ENCODE measurements at places on chromosomes 1 and 21.
A peak's percentile ranks its signal among the peaks of the same experiment; 100 is the strongest.

DNA sequence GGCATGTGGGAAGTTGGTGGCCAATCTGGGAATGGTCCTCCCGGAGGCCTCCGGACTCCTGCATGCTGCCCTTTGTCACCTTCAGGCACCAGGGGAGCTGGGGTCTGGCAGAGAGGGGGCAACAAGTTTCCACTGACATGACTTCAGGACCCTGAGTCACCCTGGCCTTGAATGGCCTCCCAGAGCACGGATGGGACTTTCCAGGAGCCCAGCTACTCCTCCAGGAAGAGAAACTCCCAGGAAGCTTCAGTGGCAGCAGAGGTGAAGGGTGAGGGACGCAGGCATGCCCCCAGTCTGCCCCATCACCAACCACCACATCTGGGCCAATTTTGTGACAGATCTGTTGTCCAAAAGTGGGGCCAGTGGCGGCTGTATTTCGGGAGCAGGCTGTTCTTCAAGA is 55.9 kb upstream of the WASF2 start:
- no peak for DNase-seq

GRCh38 chr1:117162816-117163215 is 41.3 kb upstream of the TRIM45 start:
- DNase-seq, result no peak

GRCh38 chr1:114078116-114078515 is 75.6 kb downstream of the SYT6 start:
- no peak for DNase-seq

DNA sequence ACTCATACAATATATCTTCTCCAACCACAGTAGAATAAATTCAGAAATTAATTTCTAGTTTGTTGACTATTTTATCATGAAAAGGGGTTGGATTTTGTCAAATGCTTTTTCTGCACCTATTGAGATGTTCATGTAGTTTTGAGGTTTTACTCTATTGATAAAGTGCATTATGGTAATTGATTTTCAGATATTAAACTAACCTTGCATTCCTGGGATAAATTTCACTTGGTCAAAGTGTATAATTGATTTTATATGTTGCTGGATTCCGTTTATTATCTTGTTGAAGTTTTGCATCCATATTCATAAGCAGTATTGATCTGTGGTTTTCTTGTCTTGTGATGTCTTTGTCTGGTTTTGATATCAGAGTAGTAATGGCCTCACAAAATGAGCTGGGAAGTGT is 34.4 kb upstream of the HYI start:
- DNase-seq, result no peak

GRCh38 chr1:230232371-230232771 is 165.3 kb downstream of the GALNT2 start:
- no peak for DNase-seq

DNA sequence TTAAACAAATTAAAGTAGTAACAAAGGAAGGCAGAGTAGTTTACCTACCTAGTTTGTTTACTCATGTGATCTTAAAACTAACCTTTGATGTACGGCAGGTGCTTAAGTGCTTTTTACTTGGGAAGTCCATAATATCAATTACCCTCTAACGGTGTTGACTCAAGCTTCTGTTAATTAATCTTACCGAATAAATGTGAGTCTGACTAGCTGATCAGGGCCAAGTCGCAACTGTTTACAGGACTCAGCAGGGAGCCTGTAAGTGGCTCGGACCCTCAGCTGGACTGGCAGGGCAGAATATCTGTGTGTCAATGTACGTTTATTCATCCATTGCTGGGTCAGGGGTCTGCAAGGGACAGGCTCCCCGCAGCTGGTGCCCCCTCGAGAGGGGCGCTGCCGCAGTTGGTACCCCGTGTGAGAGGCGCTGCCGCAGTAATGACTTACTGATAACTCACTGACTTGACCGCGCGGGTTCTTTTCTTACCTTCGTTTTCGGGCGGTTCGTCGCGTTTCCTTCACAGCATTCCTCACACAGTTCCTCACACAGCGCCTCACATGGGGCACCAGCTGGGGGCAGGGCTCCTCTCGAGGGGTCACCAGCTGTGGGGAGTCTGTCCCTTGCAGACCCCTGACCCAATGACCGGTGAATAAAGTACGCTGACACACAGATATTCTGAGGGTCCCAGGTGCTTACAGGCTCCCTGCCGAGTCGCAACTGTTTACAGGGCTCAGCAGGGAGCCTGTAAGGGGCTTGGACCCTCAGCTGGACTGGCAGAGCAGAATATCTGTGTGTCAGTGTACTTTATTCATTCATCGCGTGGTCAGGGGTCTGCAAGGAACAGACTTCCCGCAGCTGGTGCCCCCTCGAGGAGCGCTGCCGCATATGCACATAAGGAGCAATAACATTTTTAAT is 3.0 kb downstream of the FMO1 start:
- no peak for DNase-seq

- DNase-seq, result peak; percentile 45
Measured at GRCh38 chr1:27296773-27297291, 25.1 kb upstream of the TMEM222 start.

- no peak for DNase-seq
Measured at GRCh38 chr1:175073633-175074032, 6.0 kb downstream of the TNN start.

GRCh38 chr1:216140730-216141524 is 282.3 kb downstream of the USH2A start:
- no peak for DNase-seq

DNA sequence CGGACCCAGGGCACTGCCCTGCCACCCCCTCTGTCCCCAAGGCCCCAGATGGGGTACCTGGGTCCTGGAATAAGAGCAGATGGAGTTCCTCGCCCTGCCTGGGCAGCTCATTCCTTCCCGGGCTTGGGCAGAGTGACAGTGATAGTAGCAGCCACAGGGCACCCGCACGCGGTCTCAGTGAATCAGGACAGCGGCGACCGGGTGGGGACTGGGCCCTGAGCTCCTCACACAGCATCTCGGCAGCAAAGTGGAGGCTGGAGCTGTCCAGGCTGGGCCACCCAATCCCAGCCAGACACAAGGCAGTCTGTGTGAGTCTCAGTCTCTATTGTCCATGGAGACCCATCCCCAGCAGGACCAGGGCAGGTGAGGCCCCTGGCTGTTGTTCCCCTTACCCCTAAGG is 37.4 kb upstream of the CCDC27 start:
- DNase-seq, result no peak

- DNase-seq, result no peak
Measured at GRCh38 chr1:92314024-92314423, 15.2 kb downstream of the RPAP2 start.

- no peak for DNase-seq
Measured at GRCh38 chr21:27721675-27722074, 754.8 kb upstream of the ADAMTS5 start.

DNA sequence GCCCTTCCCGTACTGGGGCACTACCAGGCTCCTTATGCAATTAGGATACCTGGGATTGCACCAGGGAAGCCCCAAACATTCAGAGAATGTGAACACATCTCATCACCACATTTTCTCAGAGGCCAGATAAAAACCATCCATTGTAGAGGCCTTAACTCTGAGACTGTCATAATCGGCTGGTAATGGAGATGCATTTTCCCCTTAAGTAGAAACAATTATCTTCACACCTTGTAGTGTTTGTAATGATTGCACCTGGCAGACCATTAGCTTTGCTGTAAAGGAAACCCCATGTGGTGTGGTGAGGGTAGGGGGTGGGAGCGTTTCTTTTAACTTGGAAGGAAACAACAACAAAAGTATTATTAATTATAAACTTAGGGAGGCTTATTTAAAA is 90.0 kb upstream of the TLR5 start:
- no peak for DNase-seq

- no peak for DNase-seq
Measured at GRCh38 chr21:26972192-26972591, 5.3 kb upstream of the ADAMTS5 start.

GRCh38 chr1:213331631-213332175 is 280.7 kb downstream of the RPS6KC1 start:
- no peak for DNase-seq

- no peak for DNase-seq
Measured at GRCh38 chr1:151887028-151887427, 22.3 kb downstream of the THEM4 start.

GRCh38 chr1:160117709-160118183 is 2.2 kb downstream of the ATP1A2 start:
- DNase-seq, result no peak

DNA sequence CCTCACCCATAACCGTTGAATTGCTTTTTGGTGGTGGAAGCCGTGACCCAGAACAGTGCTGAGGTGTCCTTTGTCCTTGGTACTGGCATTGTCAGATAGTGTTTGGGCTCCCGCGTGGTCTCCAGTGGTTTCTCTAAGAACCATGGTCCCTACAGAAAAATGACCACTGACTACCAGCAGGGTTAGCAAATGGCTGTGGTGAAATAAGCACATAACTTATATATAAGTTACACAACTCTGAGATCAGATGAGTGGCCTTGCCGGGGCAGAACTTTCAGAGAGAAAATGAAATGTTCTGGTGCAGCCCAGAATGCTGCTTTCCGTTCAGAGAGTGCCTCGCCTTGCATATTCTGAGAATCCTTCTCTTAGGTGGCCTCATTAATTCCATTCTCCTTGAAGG is 5.0 kb downstream of the SLC37A1 start:
- DNase-seq, result no peak

DNA sequence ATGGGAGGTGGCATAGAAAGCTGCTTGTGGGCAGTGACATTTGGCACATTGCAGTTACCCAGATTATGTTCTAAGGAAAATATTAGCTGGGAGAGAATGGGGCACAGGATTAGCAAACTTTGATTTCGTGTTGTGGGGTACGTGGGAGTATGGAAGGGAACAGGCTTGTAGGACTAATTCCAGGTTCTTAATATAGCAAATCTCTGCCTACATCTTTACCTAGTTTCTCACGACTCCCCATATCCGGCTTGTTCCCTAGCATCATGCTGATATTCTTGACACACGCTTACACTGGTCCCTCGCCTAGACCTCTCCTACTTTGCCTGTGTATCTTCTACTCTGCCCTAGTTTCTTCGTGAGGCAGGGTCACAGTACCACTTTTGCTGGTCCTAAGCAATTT is 293.9 kb upstream of the PLXNA2 start:
- DNase-seq, result no peak

DNA sequence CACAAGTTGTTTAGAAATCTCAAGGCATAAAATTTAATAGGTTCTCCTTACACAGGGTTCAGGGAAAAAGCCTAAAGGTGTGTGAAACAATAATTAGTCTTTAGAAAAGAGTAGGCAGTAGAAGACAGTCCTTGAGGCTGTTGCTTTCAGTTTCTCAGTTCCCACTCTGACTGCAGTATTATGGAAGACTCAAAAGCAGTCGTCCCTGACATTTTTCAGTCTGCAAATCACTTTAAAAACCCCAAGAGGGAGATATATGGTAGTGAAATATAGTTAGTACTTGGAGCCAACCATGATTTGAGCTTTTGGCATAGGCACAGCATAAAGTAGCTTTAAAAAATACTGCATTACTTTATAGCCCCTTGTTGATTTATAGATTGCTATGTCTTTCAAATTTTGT is 299.7 kb downstream of the OLFM3 start:
- DNase-seq, result no peak

DNA sequence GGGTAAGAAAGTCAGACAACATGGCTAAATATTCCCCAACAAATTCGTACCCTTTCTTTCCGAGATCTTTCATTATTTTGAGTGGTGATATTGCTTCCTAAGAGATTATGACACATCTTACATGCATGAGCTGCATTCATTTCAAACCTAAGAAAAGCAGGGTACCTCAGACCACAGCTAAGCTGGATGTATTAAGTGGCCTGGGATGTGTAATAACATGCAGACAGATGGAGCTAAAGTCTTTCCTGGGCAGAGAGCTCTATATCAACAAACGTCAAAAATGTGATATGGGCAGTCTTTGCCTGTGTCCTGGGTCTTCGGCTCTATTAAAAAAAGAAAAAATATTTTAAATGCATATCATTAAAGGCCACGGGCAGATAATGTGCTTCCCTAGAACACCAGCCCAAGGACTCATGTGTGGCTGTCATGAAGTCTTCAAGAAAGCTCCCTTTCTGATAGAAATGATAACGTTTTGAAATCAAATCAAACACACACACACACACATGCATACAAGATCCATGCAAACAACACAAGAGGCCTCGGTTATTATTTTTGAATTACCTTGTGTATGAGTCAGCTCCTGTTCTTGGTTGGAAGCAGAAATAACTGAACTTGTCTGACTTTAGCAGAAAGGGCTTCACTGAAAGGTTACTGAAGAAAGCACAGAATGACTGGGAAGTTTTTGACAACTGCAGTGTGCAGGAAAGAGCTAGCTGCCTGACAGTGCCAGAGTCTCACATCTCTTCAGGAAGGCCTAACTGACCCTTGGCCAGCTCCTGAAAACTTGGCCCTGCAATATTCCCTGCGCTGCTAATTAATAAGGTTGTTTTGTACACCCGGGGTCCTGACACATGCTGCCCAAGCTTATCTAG is 231.2 kb downstream of the DSCAM start:
- no peak for DNase-seq

DNA sequence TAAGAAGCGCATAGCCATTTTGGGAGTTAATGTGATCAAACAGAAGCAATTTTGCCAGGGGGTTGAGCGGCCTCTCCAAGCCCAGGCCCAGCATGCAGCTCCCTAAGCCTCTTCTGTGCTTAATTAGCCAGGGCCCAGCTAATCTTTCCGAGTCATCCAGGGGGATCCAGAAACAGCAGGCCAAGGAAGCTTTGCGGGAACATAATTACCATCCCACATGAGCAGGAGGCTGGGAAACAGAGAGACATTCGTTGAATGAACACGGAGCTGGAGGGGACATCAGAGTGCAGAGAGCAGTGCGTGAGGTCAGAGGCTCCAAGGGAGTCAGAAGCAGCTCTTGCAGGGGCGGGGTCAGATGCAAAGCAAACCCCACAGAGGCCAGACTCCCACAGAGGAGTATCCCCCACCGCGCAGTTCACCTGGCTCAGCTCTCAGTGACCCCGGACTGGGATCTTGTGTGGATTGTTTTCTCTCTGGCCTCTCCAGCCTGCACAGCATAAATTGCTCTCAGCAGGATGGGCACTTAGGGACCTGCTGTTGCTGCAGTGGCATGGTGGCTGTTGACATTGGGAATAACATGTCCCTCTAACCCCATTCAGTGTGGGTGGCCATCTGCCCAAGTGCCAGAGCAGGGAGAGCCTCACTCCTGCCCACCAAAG is 657.4 kb downstream of the AJAP1 start:
- DNase-seq, result no peak

- DNase-seq, result no peak
Measured at GRCh38 chr1:100392756-100393155, 40.5 kb downstream of the CDC14A start.

GRCh38 chr1:115609021-115609420 is 32.7 kb upstream of the VANGL1 start:
- DNase-seq, result no peak

GRCh38 chr1:92881391-92881790 is 49.6 kb downstream of the RPL5 start:
- DNase-seq, result no peak

DNA sequence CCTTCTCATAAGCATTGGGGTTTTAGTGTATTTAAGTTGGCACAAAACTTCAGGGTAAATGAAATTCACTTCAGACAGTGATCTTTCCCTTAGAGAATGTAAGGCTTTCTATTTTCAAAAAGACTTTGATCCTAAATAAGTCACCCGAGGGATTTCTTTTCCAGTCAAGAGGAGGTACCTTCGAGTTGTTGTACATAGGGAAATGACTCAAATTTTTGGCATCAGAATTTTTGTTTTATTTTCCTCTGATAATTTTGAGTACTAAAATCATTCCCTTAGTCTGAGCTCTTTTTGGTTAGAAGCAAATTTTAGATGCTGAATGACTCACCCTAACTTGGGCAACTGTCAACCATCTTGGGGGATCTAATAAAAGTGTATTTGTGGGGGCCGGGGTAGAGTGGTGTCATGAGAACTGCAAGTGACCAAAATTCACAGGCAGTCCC is 193.9 kb downstream of the DHRS3 start:
- no peak for DNase-seq
